Stimulated activated CD4-positive, alpha-beta T cell treated with anti-CD3 and anti-CD28 coated beads, Interleukin-4, amount 100 ng/mL, for 48 hours (primary cell): ENCODE measurements at places on chromosomes 1 and 21.

- DNase-seq, result no peak
These were observed 42.1 kb upstream of the C8B start for GRCh38 chr1:57007948-57008347.

DNA sequence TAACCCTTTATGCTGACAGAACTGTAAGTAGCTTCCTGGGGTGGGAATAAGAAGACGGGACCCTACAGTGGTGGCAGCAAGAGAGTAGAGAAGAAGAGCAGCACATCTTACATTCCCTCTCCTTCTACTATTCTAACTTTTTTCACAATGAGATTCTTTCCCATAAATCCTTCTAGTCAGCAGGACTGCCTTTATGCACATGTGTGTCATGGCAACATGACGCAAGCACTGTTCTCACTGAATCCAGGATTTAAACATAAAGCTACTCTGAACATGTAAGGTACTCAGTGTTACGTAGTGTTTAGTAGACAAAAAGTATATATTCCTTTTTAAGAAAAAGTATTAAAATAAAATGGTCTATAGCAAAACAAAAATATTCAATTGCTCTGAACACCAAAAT lies 309.7 kb upstream of the LYPLAL1 start:
- DNase-seq, result no peak

DNA sequence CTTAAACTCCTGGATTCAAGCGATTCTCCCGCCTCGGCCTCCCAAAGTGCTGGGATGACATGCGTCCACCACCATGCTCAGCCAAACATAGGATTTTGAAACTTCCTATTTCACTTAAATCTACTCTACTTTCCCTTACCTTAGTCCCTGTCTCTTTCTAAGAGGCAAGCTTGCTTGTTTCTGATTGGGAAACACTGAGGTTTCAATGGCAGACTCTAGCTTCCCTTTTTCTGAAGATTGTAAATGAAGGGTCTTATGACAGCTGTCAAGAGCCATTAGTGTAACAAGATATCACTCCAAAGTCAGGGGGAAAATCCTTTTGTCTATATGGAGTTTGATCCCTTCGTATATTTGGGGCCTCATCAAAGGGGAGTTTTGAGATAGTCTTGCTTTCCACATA lies 23.5 kb upstream of the LMO4 start:
- no peak for DNase-seq

GRCh38 chr1:16013220-16013907 lies 4.5 kb downstream of the HSPB7 start:
- DNase-seq, result peak; percentile 23

- no peak for DNase-seq
These were observed 198.6 kb downstream of the PTPRC start for GRCh38 chr1:198837278-198838021.

DNA sequence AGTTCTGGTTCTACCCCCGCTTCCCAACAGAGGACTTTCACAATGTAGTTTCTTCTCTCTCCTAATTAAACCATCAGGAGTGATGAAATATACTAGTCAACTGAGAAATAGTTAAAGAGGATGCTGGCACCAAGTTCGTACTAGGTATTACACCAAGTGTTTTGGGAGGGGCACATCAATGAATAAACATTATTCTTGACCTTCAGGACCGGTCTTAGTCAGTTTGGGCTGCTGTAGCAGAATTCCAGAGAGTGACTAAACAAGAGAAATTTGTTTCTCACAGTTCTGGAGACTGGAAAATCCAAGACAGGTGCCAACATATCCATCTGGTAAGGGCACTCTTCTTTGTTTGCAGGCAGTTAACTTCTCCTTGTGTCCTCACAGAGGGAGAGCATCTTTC lies 103.8 kb downstream of the SPATA17 start:
- no peak for DNase-seq

GRCh38 chr21:45898781-45899180 lies 82.8 kb upstream of the COL6A1 start:
- no peak for DNase-seq

- no peak for DNase-seq
These were observed 126.1 kb upstream of the CACHD1 start for GRCh38 chr1:64343823-64344190.

DNA sequence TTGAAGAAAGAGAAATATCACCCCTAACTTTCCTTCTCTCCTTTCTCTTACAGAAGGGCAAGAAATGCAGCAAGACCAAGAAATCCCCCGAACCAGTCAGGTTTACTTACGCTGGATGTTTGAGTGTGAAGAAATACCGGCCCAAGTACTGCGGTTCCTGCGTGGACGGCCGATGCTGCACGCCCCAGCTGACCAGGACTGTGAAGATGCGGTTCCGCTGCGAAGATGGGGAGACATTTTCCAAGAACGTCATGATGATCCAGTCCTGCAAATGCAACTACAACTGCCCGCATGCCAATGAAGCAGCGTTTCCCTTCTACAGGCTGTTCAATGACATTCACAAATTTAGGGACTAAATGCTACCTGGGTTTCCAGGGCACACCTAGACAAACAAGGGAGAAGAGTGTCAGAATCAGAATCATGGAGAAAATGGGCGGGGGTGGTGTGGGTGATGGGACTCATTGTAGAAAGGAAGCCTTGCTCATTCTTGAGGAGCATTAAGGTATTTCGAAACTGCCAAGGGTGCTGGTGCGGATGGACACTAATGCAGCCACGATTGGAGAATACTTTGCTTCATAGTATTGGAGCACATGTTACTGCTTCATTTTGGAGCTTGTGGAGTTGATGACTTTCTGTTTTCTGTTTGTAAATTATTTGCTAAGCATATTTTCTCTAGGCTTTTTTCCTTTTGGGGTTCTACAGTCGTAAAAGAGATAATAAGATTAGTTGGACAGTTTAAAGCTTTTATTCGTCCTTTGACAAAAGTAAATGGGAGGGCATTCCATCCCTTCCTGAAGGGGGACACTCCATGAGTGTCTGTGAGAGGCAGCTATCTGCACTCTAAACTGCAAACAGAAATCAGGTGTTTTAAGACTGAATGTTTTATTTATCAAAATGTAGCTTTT lies 2.4 kb downstream of the CCN1 start:
- DNase-seq, result no peak

GRCh38 chr1:241212628-241213027 lies 144.4 kb downstream of the RGS7 start:
- no peak for DNase-seq

DNA sequence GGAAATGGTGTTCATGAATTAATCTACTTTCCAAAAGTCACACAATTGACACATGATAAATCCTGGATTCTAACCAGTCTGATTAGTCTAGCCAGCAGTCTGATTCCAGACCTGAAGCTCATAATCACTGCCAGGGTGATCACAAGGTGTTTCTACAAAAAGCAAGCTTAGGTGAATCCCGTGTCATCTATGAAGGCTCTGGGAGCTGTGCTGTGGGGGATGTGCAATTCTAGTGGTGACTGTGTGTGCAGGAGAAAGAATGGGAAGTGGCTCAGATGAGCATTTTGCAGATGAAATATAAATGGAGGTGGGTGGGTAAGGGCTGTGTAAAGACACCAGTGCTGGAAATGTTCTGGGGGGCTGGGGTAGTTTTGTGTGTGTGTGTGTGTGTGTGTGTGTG lies 1.8 kb upstream of the NPPB start:
- no peak for DNase-seq

GRCh38 chr1:66436378-66437135 lies 97.4 kb upstream of the SGIP1 start:
- DNase-seq, result peak; percentile 62

- DNase-seq, result no peak
These were observed 163.8 kb downstream of the CHRM3 start for GRCh38 chr1:239550178-239550577.

DNA sequence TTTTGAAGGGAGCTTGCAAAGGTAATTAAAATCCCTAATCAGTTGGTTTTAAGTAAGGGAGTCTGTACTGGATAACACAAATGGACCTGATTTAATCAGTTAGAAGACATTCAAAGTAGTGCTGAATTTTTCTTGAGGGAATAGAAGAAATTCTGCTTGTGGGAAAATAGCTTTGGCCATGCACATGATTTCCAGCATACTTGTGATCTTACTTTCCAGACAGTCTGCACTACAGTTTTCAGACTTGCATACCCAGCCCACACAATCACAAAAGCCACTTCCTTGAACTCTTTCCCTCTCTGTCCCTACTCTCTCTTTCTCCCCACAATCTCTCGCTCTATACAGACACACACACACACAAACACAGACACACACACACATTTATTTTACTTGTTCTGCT lies 852.1 kb downstream of the PLA2G4A start:
- no peak for DNase-seq

DNA sequence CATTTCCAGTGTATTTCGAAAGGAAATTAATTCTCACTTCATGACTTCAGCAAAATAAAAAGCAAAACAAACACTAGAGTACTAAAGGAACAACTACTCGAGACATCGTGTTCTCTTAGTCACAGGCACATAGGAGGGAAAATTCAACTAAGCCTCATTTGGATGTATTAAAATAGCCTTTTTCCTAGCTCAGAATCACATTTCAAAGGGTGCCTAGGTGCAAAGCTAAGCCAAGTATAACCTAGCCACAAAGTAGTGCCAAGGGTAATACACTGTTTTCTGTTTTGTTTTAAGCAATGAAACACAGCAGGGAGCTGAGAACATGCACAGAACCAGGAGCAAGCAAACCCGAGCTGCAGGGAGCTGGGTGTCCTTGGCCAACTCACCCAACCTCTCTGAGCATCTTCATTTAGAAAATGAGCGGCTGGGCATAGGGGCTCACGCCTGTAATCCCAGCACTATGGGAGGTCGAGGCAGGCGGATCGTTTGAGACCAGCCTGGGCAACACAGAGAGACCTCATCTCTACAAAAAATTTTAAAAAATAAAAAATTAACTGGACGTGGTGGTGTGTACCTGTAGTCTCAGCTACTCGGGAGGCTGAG lies 26.6 kb upstream of the ACBD6 start:
- DNase-seq, result no peak

DNA sequence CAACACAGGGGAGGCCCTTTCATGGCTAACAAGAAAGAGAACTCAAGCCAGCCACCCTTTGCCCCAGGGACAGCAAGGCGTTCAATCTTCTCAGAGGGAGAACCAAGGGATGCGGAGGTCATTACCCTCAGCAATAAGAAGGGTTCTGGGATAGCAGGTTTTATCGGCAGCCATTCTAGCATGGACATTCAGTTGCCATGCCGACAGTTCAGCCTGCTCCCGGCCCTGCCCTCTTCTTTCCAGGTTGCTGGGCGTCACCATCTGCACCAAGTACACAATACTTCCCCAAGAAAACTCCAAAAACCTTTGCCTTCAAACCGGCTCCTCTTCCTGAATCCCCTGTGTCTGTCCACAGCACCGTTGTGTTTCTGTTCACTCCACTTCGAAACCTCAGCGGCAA lies 47.1 kb downstream of the SYT2 start:
- DNase-seq, result no peak

DNA sequence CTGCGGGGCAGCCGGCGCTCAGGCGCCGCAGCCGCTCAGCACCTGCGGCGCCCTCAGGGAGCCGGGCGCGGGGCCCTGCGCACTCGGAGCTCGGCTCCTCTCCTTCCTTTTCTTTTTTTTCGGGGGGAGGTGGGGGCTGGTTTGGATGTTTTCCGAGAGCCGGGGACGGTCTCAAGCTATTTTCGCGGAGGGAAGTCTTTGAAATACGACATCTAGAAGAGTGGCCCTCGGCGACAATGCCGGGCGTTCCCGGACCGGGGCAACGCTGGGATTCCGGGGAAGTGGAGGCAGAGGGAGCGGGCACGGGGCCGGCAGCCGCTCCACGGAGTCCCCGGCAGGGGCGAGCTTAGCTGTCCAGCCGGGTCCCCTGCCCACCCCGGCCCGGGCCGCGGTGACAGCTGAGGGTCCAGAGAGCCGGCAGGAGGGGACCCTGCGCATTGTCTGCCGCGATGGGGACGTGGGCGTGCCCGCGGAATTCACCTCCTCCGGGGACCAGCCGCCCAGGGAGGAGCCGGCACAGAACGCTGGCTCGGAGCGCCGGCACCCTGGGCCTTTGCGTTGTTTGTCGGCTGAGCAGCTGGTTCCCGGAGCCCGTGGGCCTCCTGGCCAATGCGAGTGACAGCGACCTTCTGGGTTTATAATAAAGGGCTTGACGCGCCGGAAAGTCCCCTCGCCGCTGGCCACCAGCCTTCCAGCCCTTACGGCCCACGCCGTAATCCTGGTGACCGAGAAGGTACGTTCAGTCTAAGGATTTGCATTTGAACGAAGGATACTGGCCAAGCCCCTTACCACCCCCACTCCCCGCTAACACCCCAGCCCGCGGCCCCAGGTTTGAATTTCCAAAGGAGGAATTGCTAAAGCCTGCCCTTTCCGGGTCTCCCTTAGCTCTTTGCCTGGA lies 582 bp downstream of the SLC37A1 start:
- peak; percentile 52 for DNase-seq

- DNase-seq, result no peak
These were observed 645 bp upstream of the TLR5 start for GRCh38 chr1:223143537-223144248.

DNA sequence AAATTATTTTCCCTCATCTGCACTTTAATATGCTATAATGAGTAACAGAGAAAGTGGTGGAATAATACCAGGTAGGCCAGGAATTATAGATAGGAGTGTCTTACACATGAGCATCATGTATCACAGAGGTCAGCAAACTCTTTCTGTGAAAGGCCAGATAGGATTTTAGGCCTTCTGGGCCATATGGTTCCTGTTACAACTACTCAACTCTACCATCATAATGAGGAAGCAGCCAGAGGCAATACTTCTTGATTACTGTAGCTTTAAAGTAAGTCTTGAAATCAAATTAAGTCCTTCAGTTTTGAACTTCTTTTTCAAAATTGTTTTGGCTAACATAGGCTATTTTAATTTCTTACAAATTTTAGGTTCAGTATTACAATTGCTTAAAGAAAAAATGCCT lies 32.1 kb upstream of the IGSF3 start:
- no peak for DNase-seq

DNA sequence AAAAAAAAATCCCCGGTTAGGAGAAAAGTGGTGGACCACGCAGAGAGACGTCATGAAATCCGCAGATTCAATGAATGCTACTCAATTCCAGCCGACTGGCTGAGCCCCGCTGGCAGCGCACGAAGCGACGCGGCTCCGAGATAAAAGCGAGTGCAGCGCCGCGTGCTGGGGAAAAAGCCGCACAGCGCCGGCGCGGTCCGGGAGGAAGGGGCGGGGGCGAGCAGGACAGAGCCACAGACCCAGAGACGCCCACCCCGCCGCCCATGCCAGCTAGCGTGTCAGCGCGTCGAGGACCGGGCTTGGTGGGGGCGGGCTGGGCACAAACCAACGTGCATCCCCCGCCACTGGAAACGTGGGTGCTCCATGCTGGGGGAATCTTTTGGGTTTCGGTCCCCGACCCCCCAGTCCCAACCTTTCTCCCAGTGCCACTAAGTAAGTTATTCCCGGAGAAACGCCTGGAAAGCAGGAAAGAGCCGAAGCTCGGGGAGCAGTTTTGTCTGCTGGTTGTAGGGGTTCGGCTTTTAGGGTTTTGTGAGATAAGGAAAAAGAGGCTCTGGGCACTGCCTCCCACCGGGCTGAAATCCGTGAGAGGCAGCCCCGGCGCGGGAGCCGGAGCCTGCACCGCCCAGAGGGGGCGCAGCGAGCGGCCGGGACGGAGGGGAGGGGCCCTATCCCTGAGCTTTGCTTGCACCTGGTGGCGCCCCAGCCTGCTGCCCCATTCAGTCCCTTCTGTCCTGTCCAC lies at the start of gene KCNJ6:
KCNJ6 (minus strand) TSS at position 148 of the 742 bp plus-strand sequence. CDS start 75,775 bp downstream, outside the sequence.
- DNase-seq, result no peak
